ENCODE measurements at places on chromosomes 7 and 10.

- DNase-seq = no peak
Observed at GRCh38 chr7:29748286-29749099, 57.8 kb upstream of the WIPF3 start.

GRCh38 chr7:12741951-12742575, 54.6 kb downstream of the ARL4A start:
- no peak for DNase-seq

DNA sequence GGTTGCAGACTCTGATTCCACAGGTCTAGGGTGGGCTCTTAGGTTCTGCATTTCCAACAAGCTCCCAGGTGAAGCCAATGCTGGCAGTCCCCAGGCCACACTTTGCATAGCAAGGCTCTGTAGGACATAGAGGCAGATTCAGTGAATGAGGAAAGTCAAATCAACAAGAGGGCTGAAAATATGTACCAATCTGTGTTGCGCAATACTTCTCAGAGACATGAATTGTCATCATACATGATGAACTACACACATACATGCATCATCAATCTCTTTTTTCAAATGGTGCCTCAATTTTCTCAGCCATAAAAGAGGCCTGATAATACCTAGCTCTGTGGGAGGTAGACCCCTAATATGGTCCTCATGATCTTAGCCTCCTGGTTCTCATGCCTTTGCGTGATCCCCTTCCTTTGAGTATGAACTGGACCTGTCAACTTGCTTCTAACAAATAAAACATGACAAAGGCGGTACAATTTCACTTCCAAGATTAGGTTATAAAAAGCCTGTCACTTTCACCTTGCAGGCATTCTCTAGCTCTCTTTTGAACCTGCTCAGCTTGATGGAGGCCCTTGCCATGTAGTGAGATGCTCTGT, 49.0 kb downstream of the PIK3CG start:
- no peak for DNase-seq

DNA sequence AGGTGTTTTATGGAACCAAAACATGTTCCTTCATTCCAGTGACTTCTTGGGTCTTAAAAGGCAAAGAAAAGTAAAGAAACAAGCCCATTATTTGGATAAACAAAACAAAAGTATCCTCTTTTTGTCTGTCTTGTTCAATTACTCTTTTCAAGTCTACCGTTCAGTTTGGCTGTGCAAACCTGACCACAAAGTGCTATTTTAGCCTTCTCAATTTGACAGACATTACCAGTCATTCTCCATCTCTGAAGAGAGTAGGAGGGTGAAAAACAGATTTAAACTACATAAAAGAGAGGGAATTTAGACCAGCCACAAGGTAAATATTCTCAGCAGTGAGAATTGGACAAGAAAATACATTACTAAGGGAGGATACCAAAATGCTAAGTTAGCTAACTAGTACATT, 145.2 kb downstream of the GRM3 start:
- DNase-seq = no peak

GRCh38 chr7:73999664-74000435, 28.1 kb upstream of the ELN start:
- no peak for DNase-seq

DNA sequence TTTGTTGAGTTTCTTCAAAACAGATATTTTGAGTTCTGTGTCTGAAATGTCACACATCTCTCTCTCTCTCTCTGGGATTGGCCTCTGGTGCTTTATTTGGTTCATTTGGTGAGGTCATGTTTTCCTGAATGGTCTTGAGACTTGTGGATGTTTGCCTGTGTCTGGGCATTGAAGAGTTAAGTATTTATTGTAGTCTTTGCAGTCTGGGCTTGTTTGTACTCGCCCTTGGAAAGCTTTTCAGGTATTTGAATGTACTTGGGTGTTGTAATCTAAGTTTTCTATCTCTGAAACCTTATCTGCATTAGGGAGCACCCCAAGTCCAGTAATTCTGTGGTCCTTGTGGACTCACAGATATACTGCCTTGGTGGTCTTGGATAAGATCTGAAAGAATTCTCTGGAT, 106.7 kb upstream of the PRSS58 start:
- no peak for DNase-seq

- DNase-seq = no peak
Observed at GRCh38 chr10:131850383-131850870, 50.4 kb upstream of the PPP2R2D start.

DNA sequence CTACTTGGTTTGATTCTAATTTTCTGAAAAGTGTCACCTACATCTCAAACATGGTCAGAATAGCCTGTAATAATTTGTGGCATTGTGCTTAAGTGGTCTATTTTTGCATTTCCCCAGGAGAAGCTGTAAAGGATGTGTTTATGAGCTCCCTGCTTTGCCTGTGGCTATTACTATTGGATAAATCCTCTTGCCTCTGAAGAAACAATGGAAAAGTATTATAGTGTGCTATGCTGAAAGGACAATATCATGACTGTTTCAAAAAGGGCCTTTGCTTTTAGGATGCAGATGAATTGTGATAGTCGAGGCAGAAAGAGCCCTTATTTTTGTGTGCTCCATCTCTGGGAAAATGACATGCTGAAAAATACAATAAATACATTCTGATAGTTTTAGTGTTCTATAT, 94.1 kb upstream of the ARMC3 start:
- DNase-seq = no peak

DNA sequence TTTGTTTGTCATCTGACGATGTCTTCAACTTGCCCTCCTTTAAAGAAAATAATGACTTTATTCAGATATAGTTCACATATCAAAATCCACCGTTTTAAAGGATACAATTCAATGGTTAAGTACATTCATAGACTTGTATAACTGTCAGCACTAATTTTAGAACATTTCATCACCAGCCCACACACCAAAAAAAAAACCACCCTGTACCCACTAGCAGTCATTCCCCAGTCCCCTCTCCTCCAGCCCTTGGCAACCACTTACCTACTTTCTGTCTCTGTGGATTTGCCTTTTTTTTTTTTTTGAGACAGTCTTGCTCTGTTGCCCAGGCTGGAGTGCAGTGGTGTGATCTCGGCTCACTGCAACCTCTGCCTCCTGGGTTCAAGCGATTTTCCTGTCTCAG, 5.3 kb upstream of the HILPDA start:
- no peak for DNase-seq

GRCh38 chr10:11414314-11415038, 197.0 kb downstream of the USP6NL start:
- DNase-seq = no peak

- DNase-seq = no peak
Observed at GRCh38 chr7:116557901-116558300, 33.1 kb downstream of the CAV1 start.

GRCh38 chr7:1981878-1982230, 250.9 kb downstream of the MAD1L1 start:
- DNase-seq = no peak

DNA sequence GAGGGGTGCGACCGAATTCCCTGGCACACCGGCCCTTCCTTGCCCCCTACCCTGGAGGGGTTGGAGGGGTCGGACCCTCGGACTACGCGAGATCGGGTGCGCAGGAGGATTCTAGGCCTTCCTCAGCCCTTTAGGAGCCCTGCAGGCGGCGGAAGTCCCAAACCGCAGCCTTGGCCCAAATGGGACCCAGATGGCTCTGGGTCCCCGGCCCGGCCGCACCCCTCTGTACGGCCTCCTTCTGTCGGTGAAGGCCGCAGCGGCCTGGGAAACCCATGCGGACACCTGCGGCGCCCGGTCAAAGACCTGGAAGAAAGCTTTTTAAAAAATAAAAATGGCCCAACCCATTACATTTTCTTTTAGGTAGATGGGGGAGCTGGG, 2.4 kb upstream of the VAX1 start:
- no peak for DNase-seq

DNA sequence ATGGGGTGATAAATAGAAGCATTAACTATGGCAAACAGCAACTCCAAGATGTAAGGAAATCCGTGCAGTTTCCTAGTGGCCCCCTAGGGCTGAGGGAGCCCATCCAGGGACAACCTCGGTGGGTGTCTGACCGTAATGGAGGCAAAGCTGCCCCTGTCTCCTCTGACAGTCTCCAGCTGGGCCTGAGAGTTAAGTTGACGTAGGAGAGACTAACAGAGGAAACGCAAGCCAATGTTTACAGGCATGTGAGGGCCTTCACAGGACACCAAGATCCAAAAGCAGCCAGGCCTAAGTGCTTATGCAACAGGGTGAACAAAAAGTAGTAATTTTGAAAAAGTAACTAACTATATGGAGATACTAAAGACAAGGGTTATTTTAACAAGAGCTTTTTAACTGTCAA, 330.0 kb upstream of the C7orf33 start:
- no peak for DNase-seq

GRCh38 chr7:95199779-95200558, 124.4 kb downstream of the PON1 start:
- DNase-seq = no peak

- DNase-seq = no peak
Observed at GRCh38 chr7:140084142-140084655, 21.4 kb upstream of the PARP12 start.

- no peak for DNase-seq
Observed at GRCh38 chr7:143967398-143967797, 12.8 kb downstream of the OR2F1 start.

GRCh38 chr7:75813084-75813483, 522 bp downstream of the CCL24 start:
- no peak for DNase-seq

DNA sequence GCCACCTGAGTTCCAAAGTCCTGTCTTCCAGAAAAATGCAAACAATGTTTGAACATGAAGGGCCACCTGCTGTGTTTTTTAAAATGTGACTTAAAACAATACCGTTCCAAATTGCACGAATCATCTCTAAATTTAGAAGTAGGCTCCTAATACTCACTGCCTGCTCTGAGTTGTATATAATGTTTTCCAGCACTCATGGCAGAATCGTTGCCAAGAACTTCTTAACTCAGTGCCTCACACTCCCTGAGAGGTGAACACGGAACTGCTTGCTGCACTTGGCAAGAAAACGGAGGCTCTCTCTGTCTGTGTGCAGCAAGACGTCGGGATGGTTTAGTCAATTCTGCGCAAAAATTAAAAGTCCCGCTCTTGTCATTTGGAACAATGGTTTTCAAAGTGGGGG, 757.3 kb upstream of the AUTS2 start:
- no peak for DNase-seq

Measured in activated CD4-positive, alpha-beta T cell treated with anti-CD3 and anti-CD28 coated beads, Interleukin-2, amount 50 U/mL, for 4 hours (primary cell).